CD8-positive, alpha-beta memory T cell (primary cell): ENCODE measurements at places on chromosomes 7 and 10.

GRCh38 chr7:131629217-131629882, 72.9 kb upstream of the PODXL start:
- no peak for DNase-seq

GRCh38 chr10:72092987-72093386, 4.6 kb upstream of the SPOCK2 start:
- DNase-seq: no peak

DNA sequence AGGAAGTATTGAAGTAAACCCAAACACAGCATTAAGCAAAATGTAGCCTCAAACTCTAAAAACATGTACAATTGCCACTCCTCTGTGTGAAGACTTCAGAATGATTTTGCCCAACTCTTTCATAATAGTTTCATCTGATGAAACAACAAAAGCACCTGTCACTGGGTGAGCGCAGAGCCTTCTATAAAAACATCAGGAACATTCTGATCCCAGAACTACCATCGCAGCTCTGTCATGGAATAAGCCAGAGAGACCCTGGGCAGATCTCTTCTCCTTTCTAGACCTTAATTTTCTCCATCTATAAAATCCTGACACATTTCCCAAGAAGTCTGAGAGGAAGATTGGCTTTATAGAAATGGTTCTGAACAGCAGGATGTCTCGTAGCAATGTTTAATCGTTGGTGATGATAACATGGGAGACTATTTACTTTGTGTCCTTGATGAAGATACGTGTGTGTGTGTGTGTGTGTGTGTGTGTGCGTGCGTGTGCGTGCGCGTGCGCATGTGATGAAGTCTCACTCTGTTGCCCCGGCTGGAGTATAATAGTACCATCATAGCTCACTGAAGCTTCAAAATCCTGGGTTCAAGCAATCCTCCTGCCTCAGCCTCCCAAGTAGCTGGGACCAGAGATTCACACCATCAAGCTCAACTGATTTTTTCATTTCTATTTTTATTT, 198.0 kb downstream of the KIAA1217 start:
- DNase-seq: no peak

DNA sequence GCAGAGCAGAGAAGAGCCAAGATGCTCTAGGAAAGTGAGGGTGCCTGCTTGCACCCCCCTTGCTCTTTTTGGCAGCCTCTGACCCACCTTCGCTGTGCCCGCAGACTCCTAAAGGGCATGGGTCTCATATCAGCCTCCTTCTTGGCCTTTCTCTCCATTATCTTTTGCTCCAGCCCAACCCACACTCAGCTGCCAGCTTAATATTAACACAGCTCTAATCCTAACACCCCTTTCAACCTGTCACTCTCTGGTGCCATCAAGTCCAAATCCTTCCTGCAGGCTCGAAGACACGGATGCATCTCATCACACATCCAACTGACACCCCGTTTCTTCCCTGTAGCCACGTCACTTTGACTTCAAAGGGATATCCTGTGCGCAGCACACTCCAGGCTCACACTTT, 171.6 kb upstream of the AUTS2 start:
- DNase-seq: no peak

DNA sequence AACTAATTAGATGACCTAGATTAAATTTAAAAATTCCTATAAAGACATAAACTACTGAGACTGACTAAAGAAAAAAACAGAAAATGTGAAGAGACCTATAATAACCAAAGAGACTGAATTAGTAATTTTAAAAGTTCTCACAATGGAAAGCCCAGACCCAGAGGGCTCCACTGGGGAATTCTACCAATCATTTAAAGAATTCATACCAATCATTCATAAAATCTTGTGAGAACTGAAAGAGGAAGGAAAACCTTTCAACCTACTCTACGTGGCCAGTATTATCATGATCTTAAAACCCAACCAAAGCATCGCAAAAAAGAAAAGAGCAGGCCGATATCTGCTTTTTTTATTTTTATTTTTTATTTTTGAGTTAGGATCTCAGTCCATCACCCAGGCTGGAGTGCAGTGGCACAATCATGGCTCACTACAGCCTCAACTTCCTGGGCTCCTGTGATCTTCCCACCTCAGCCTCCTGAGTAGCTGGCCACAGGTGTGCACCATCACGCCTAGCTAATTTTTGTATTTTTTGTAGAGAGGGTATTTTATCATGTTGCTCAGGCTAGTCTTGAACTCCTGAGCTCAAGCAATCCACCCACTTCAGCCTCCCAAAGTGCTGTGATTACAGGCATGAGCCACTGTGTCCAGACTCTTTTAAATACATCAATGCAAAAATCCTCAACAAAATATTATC, 48.6 kb downstream of the DGKI start:
- DNase-seq: no peak

- no peak for DNase-seq
Observed at GRCh38 chr7:144391014-144391413, 12.5 kb downstream of the NOBOX start.

DNA sequence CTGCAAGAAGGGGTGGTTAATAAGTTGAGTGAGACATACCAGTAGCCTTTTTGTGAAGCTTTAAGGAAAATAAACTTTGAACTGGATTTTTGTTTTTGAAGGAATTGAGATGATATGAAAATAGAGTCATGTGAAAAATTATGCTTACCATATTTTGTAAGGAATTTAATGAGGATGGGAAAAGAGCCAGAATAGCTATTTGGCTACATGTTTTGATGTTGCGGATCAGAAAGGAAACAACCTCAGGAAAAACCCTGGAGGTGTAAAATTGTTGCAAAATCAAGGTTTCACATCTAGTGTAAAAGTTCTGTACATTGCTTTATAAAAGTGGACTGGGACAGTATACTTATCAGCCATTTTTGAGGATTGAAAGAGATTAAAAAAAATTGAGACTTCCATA, 15.0 kb downstream of the TBC1D12 start:
- no peak for DNase-seq

- DNase-seq: no peak
Observed at GRCh38 chr7:150458235-150458634, 7.8 kb downstream of the GIMAP8 start.

- DNase-seq: no peak
Observed at GRCh38 chr10:24240041-24240751, 31.3 kb downstream of the KIAA1217 start.

GRCh38 chr7:120272261-120272660, 714 bp upstream of the KCND2 start:
- no peak for DNase-seq

GRCh38 chr7:102284891-102285539, 1.7 kb upstream of the SH2B2 start:
- DNase-seq: no peak

GRCh38 chr10:43226441-43226840, 40.4 kb downstream of the RASGEF1A start:
- DNase-seq: no peak

- no peak for DNase-seq
Observed at GRCh38 chr7:39299695-39300094, 266.5 kb upstream of the YAE1 start.

- peak; percentile 82 for DNase-seq
Observed at GRCh38 chr7:73308665-73309214, at the start of gene NSUN5. Gene NSUN5, minus strand, starts transcription at chr7:73308826. Its CDS starts 36 bp downstream, at chr7:73308790.

- DNase-seq: no peak
Observed at GRCh38 chr10:80871083-80871482, 333.4 kb downstream of the SH2D4B start.

GRCh38 chr10:125562737-125563136, 120.2 kb downstream of the TEX36 start:
- no peak for DNase-seq

DNA sequence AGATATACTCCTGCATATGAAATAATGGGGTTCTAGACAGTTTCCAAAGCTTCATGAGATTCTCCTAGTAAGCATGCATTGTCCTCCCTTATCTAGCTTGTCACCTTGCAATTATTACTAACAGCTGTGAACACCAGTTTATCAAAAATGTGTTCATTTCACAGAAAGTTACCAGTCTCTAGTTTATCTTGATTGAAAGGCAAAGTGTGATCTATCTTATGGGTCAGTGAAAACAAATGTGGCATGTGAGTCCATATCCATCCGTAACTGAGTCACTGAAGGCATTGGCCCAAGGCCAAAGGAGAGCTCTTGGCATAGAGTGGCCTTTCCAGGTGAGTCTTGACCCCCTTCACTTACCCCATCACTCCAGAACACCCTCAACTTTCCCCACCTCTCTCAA, 53.2 kb downstream of the GSAP start:
- DNase-seq: no peak

GRCh38 chr10:45442662-45443061, 68.6 kb downstream of the ALOX5 start:
- DNase-seq: no peak

DNA sequence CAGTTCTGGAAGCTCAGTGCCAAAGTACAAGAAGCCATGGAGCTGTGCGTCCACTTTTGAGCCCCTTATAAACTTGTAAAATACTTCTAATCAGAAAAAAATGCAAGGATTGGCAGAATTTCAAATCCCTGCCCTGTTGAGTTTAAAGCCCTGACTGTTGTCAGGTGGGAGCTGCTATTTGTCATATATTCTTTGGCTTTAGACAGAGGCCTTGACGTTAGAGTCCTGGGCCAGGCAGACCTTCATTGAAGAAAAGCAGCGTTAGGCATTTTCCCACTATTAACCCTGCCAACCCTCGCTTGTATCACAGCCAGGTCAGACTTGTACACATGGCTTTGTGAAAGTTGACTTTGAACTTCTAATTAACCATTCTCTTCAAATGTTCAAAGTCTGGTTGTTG, 155.4 kb downstream of the TWIST1 start:
- DNase-seq: no peak

DNA sequence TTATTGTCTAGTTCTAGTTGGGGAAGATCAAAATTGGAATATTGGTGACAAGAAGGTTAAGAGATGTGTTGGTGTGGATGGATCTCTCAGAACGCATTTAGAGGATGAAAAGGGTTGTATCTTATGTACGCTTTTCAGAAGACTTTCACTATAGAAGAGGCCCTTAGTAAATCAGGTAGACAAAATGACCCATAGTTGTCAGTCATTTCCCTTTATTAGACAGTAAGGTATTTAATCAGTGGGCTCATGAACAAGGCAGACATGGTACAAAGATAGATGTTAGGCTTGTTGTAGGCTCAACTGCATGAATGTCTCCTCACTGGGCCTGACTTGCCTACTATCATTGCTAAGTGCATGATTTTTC, 359.2 kb downstream of the PHF14 start:
- no peak for DNase-seq

- peak; percentile 75 for DNase-seq
Observed at GRCh38 chr10:71697938-71698709, 21.5 kb downstream of the C10orf105 start.

- no peak for DNase-seq
Observed at GRCh38 chr10:31808258-31809218, 120.1 kb downstream of the ARHGAP12 start.

- DNase-seq: no peak
Observed at GRCh38 chr10:103491729-103492364, 1.7 kb upstream of the NEURL1 start.

GRCh38 chr10:36187380-36188079, 545.4 kb upstream of the FZD8 start:
- no peak for DNase-seq

DNA sequence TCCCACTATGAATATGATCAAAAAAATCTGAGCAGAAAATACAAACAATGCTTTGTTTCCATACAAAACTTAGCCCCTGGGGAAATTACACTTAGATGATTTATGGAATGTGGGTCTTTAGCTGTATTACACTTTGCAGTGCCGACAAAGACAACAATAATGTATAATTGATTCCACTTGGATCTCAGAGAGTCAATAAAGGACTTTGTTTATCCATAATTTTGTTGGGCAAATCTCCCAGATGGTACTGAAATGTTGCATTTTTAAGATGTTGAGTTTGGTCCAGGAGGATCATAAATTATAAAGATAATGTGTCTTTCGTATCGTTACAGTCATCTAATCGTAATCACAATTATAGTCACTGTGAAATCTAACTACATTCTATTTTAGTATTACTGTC, 66.9 kb upstream of the DOCK1 start:
- DNase-seq: no peak

DNA sequence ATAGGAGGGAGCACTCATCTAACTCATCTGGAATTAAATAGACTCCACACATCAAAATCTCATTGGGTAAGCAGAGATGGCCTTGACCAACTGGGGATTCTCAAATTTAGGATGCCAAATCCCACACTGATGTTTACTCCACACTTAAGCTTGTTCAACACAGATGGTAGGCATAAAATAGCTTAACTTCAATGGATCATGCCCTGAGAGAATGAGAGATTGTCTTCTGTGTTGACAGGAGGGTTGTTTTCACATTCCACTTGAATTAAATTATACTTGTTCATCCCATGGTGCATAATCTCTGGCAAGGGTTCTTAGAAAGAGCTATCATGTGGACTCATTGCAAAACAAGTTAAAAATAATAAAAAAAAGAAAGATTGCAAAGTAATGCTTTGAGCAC, 391.4 kb downstream of the PLXDC2 start:
- no peak for DNase-seq

DNA sequence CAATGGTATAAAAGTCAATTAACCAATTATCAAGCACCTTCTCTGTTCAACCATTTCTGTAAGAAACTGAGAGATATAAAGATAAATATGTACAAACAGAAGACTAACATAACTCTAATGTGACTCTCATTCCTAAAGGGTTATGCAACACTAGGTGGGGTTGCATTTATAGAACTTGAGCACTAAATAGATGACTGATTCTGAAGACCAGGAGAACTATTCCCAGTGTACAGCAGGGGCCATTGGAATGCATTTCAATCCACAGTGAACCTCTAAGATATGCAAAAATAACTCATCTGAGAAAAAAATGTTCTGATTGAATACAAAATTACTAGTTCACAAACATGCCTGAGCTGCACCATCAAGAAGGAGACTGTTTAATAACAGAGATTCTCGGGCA, 341.2 kb upstream of the STEAP1 start:
- DNase-seq: no peak

GRCh38 chr7:598899-599298, 79.3 kb upstream of the PDGFA start:
- DNase-seq: no peak

DNA sequence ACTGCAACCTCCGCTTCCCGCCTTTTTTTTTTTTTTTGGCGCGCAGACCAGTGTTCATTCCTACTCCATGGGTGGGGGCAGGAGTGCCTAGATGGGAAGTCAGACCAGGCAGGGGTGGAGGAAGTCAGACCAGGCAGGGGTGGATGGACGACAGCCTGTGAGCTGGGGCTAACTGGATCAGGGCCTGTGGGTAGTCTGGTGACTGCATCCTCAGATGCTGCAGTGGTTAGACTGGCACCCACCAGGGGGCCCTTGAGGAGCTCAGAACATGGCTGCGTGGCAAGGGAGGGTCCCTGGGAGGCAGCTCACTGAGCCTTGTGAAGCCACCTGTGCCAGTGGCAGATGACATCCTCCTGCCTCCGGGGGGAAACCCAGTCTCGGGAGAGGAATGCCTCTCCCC, 35.1 kb downstream of the RCC1L start:
- no peak for DNase-seq

GRCh38 chr7:41822259-41822817, 119.4 kb upstream of the INHBA start:
- DNase-seq: no peak

- DNase-seq: no peak
Observed at GRCh38 chr7:2621948-2622640, 9.7 kb upstream of the TTYH3 start.
